ENCODE measurements at places on chromosomes 11 and 22.

GRCh38 chr11:65558002-65558929 is at the start of gene LTBP3:
LTBP3 (minus strand) TSS chr11:65558359; CDS start chr11:65557959, 400 bp downstream.
- no peak for DNase-seq

DNA sequence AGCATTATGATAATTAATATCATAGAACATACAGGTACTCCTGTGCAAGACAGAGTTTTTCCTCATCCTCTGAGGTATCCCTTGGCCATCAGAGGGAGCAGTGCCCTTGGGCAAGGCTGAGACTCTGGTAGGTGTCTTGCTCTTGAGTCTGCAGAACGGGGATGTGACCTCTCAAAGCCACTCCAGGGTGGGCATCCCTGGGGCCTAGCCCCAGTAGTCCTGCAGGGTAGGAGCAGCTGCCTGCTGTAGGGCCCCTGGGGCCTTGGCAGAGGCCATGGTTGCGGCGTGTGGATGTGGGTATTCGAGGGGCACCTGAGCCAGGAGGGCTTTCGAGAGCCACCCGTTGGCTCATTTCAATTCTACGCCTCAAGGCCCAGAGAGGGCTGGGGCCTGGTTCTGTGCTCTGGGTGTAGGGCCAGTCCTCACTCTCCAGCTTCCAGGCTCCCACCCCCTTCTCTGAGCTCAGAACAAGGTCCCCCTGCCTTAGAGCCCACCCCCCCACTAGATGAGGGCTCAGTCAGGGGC is 7.7 kb upstream of the OMP start:
- DNase-seq, result no peak

DNA sequence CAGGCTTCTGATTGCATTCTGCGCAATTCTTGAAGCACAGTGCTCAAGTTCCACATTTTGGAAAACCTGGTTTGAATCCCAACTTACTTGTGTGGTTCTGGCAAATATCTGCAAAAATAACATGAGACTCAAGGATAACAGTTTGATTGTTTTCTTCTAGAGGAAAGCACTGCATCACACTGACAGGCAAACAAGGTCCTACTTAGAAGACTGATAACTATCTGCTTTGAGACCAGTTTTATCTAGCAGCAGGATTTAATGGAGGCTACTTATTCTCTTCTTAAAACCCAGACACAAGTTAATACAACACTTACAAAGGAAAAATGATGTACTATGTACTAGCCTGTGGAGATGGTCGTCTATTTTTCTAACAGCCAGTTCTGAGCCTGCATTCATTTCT is 41.4 kb downstream of the RIC3 start:
- no peak for DNase-seq

DNA sequence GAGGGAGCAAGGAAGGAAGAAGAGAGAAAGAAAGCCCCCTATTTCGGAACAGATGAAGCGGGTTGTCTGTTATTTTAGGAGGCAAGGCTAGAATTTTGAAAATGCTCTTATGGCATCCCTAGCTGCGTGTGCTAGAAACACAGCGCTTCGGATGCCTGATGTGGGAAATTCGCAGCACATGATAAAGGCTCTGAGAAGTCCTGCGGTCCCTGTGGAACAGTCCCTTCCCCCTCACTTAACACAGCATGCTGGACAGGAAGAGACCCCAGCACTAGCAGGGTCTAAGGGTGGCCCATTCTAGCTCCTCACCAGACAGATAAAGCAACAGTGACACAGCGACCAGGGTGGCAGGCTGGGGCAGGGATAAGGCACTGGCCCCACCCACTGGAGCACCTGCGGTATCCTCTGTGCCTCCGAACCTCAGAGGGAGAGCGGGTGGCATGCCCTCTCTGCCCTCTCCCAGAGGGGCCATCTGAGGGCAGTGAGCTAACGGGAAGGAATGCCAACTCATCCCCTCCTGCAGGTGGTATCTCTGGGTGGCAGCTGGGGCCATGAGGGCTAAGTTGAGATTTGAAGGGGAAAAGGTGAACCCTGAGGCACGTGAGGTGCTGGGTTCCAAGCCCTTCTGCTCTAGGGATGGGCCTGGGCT is 75.7 kb downstream of the SCUBE1 start:
- DNase-seq, result no peak

DNA sequence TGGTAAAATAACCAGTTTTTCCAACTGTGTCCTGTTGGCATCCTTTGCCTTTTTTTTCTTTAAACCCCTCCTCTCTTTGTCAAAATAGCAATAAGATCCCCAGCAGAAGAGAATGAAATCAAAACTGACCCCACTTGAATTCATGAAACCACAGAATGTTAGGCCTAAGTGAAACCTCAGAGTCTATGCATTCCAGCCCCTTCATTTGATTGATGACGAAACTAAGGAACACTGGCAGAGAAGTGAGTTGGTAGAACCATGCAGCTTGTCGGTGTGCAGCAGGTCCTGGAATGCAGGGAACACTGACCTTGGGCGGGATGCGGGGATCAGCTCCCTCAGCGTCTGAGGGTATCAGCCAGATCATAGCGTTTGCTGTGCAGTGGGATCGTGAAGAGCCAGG is 57.5 kb downstream of the GRK3 start:
- no peak for DNase-seq

- no peak for DNase-seq
These were observed 107.7 kb upstream of the CLMP start for GRCh38 chr11:123302751-123303195.

DNA sequence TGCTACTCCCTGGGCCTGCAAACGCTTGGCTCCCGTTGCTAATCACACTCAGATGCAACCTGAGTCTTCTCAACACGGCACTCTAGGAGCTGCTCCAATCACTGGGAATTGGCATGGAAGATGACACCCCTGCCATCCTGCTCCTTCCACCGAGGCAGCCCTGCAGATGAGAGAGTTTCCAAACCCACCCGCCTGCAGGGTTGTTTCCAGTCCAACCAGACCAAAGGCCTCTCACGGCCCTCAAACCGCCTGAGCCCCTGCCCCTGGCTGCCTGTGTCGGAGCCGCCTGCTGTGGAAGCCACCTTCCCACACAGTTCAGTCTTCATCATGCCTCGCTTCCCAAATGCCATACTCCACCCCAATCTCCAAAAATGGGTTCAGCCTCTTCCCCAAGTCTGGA is 36.8 kb upstream of the TP53I11 start:
- DNase-seq, result no peak

GRCh38 chr22:27113211-27113635 is 455.8 kb downstream of the MIAT start:
- no peak for DNase-seq

GRCh38 chr11:61131998-61132555 is 29.1 kb downstream of the VPS37C start:
- DNase-seq, result no peak

GRCh38 chr11:74019104-74019738 is 10.3 kb upstream of the UCP3 start:
- DNase-seq, result no peak

GRCh38 chr22:34308101-34308500 is 387.8 kb upstream of the LARGE1 start:
- no peak for DNase-seq

DNA sequence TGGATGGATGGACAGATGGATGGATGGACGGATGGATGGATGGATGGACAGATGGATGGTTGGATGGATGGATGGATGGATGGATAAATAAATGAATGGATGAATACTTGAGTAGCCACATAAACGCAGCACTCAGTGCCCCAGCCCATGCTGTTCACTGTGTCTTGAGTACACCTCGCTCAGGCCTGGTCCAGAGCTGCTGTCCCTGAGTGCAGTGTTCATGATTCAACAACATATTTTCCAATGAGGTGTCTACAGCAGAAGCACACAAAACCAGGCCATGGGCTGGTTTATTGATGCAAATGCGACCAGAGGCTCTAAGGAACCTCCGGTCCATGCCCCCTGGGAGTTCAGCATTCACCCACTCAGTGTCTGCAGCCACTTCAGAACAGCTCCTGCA is 584.3 kb downstream of the BRD1 start:
- DNase-seq, result no peak

DNA sequence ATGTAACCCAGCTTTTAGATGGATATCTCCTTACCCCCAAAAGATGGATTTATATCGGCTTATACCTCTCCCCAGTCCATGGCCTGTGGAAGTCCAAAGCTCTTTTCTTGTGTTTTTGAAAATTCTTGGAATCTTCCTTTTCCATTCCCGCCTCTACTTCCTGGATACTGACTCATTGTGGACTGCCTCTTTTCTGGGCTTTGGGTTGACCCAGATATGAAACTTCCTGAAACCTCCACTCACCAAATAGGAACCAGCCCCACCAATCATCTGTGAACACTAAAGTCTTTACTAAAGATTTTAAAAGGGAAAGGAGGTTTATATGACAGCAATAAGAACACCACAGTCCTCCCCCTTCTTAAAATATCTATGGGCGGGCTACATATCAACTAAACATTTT is 163.4 kb upstream of the SYN3 start:
- no peak for DNase-seq

- no peak for DNase-seq
These were observed at the start of gene RTN4RL2 for GRCh38 chr11:57460022-57460757. RTN4RL2 (plus strand) TSS chr11:57460528; CDS start chr11:57460866, 338 bp downstream.

DNA sequence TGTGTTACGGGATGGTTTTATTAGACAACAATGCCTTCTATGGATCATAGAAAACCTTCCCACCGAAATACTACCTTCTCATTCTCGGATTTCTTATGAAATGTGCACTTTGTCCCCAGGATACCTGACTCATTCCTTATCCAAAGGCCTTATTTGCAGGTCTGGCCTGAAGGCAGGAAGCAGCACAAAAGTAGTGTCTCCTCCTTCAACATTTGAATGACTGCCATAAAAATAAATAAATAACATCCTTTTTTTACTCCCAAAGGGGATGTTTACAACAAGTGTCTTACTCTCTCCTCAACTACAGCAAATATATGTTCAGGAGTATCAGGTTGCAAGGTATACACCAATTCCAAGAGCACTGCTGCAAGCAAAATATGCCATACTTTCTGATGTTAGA is 41.6 kb upstream of the PAK1 start:
- no peak for DNase-seq

GRCh38 chr22:30121960-30122359 is 41.7 kb downstream of the HORMAD2 start:
- DNase-seq, result no peak

DNA sequence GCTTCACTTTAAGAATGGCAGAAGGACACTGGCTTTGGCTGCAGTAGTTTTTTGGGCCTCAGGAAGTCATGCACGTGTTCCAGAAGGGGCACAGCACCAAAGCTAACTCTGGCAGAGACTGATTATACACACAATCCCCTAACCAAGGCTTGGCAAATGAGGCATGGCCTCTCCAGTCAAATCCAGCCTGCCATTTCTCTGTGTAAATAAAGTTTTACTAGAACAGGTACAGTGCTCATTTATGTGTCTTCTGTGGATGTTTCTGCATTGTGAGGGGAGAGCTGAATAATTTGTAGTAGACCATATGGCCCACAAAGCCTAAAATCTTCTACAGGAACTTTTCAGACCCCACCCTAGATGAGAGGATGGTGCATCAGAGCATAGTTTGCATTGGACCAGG is 46.4 kb upstream of the MN1 start:
- DNase-seq, result no peak

DNA sequence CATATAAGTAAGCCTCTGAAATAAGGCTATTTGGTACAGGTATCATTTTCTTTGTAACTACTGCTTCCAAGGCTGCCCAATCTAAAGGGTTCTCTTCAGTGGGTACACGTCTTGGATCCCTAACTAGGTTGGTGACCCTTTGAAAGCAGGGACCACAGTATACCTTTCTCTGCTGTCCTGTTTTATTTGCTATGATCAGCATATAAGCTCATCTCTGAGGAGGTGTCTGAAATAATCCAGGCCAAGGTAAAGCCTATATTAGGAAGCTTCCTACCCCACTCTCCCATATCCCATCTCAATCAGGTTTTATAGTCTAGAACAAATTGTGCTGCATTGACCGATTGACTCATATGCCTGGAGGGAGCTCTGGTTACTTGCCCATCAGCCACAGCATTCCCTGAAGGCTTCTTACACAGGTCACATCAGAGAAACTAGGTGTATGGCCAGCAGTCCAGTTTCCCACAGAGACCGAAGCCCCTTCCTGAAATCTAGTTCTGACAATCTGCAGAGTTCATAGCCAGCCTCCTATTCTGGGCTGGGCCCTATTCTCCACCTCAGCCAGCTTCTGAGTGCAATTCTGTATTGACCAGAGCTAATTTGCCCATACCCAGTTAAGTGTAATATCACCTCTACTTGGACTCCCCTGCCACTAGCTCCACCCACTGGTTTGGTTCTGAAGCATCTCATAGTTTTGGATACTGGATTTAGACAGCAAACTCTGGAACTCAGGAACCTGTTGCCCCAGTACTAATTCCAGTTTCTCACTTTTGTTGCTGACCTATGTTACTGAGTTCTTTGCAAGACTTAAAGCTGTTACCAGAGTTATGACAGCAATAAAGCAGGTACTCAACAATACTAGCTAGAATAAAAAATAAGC is 62.1 kb upstream of the ARHGAP20 start:
- no peak for DNase-seq

- DNase-seq, result no peak
These were observed at the start of gene ARHGAP20 for GRCh38 chr11:110711776-110712658. ARHGAP20 (minus strand) TSS chr11:110712437; CDS start chr11:110712231, 206 bp downstream.

DNA sequence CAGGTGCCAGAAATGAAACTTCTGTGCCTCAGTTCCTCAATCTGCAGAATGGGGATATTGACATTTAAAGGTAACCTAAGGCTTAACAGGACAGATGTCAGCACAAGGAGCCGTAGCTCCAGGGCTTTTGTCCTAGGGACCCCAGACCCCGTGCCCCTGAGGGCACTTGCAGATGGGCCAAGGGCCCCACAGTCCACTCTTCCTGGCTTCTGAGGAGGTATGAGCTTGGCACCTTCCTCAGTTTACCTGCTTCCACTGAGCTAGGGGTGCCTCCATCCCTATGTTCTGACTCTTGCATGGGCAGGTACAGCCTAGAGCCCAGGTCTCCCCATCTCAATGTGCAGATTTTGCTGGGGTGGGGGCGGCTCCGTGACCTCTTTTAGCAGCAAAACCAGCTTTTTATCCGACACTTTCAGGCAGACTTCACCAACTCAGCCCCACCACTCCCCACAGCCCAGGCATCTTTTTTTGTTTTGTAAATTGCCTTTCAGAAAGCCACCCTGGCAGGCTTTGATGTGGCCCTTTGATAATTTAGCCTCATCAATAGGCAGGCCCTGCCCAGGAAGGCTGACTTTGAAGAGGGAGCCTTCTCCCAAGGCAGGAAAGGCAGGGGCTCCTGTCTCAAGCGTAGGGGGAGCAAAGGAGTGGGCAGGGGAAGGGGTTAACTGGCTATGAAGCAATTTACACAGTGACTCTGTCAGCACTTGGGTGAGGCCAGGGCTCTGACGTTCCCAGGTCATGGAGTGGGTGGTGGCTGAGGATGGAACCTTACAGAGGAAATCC is 23.7 kb upstream of the FGF3 start:
- DNase-seq, result no peak

DNA sequence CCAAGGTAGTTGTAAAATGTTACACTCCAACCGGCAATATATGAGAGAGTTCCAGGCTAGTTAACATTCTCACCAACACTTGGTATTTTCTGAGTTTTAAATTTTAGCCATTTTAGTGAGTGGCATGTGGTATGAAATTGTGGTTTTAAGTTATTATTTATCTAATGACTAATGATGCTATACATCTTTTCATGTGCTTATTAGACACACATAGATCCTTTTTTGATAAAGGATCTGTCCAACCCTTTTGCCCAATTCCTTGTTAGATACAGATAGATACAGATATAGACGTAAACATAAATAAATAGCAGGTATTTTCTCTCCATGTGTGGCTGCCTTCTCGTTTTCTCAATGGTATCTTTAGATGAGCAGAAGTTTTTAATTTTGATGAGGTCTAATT is 39.3 kb downstream of the ALKBH8 start:
- DNase-seq, result no peak

All from stimulated activated CD8-positive, alpha-beta memory T cell treated with anti-CD3 and anti-CD28 coated beads, Interleukin-4, amount 100 ng/mL, for 1 hour (primary cell).